ENCODE measurements at places on chromosomes 7 and 10.

DNA sequence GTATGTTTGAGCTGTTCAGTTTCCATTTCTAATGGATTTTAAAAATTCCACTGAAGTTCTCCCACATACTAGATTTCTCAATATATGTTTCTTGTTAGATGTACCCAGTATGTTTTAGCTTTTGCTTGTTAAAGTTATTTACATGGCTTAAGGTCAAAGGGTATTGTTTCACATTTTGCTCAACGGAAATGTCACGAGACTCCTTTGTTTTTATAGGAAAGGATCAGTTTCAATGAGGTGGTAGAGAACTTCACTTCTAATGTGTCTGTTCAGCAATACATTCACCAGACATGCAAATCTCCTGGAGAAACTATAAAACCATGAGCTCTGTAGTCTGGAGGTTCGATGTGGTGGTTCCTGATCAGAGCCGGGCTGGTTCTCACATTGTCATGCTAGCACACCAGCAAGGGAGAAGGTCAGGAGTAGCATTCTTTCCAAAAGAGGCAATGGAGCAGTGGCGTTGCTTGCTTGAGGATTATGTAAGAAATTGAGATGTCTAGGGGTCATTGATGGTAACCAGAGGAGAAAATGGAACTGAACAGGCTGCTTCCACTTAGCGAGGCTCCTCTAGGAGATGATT lies 114.0 kb downstream of the RAB18 start:
- DNase-seq, result no peak

DNA sequence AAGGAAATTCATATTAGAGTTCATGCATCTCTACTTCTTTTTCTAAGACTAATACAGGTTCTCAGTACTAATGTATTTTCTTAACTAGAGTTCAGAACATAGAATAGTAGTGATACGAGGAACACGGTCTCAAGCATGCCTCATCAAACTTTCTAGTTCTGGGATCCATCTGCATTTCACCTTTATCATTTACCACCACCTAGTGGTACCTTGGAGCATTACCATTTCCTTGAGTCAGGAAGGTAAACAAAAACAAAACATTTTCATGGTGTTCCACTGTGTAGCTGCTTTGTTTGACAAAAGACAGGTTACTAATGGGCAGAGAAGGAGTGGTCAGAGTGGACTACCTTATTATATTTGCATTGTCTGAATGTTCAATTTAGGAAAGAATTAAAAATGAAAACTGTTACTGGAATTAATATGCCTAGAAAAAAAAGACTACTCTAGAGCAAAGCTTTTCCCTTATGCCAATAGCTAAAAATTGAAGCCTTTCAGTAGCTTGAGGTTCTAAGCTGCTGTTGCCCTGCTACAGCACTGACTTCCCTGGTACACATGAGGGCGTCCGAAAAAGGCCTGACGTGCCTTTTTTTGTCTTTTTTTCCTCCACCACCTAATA lies 44.5 kb downstream of the STARD3NL start:
- DNase-seq, result peak; percentile 33

DNA sequence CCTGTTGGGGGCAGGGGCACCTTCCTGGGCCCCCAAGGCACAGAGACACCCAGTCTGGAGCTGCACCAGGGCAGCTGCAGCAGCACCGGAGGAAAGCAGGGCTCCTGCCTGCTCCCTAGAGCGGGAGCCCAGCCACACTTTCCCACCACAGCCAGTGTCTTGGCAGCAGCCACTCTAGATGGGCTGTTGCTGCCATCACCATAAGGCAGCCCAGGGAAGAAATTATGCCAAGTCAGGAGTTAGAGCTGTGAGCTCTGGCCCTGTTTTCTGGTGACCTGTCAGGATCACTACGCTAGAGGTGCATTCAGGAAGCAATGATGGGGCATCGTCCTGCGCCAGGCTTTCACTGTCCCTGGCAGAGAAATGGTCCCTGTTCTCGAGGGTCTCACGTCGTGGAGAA lies 38.0 kb upstream of the ZNRF2 start:
- no peak for DNase-seq

DNA sequence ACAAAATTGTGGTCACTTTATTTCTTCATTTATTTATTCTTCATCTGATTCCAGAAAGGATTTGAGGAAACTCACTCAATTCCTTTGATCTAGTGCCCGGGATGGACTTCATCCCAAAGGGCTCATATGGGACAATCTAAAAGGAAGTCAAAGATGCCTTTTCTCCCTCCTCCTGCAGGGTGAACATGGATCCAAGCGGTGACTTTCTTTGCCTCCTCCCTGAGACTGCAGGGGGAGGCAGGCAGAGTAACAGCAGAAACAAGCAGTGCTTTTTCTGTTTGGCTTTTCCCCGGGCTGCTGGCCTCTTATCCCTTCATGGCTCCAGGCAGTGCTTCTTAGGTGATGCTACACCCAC lies 10.0 kb upstream of the DNMBP start:
- DNase-seq, result no peak

DNA sequence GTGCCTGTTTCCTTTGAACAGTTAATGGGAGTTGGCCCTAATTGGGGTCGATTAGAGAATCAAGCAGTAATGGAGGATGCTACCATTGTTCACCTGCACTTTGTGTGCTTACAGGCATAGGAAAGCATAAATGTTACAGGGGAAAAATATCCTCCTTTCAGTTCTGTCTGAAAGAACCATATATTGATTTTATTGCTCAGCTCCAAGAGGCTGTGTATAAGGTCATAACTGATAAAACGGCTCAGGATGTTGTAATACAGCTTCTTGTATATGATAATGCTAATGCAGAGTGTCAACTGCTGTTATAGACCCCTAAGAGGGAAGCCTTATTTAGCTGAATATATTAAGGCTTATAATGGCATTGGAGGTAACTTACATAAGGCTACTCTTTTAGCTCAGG lies 32.9 kb upstream of the AKR1C2 start:
- DNase-seq, result no peak

DNA sequence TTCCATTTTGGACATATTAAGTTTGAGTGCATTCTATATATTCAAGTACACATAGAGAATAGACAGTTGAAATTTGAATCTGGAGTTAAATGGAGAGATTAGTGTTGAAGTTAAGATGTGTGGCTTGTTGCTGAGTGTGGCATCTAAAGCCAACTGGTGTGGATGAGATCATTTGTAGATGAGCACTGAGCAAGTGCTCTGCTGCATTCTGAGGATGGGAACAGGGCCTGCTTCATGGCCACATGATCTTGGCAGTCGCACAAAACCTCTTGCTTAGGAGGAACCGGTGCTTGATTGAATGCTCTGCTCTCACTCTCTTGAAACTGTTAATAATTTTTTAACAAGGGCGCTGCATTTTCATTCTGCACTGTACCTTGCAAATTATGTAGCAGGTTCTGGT lies 62.0 kb downstream of the EPDR1 start:
- DNase-seq, result no peak

DNA sequence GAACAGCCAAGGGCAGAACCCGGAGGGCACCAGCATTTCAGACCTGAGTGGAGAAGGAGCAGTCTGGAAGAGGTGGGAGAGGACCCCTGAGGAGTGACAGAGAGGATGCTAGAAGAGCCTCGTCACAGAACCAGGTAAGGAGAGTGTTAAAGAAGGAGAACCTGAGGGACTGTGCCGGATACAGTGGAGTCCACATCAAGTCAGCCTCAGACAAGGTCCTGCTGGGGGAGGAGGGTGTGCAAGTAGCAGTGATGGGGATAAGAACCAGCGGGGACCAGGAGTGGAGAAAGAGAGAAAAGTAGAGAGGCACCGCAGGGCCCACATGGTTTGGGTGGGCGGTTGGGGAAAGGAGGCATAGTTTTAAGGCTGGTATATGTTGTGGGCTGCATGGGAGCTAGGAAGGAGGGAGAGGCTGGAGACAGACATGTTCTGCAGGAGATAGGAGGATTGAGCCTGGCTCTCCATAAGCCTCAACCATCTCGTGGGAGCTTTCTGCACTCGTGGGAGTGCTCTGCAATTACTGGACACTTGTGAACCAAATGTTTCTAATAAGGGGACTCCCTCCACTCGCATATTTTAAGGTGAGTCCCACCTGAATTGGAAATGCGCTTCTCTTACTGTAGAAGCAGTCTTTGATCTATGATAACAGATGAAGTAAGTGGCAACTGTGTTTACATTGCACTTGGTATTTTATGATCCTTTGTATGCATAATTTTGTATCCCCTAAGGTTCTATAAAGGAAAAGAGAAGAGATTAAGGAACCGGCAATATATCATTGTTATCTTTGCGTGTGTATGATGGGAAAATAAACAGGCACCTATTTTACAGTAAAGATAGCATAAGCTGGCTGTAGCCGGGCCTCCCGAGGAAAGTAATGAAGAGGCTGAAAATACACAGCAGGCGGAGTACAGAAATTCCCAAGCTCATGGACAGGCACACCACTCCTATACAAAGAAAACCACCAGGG lies 154.8 kb downstream of the ADAM12 start:
- no peak for DNase-seq

DNA sequence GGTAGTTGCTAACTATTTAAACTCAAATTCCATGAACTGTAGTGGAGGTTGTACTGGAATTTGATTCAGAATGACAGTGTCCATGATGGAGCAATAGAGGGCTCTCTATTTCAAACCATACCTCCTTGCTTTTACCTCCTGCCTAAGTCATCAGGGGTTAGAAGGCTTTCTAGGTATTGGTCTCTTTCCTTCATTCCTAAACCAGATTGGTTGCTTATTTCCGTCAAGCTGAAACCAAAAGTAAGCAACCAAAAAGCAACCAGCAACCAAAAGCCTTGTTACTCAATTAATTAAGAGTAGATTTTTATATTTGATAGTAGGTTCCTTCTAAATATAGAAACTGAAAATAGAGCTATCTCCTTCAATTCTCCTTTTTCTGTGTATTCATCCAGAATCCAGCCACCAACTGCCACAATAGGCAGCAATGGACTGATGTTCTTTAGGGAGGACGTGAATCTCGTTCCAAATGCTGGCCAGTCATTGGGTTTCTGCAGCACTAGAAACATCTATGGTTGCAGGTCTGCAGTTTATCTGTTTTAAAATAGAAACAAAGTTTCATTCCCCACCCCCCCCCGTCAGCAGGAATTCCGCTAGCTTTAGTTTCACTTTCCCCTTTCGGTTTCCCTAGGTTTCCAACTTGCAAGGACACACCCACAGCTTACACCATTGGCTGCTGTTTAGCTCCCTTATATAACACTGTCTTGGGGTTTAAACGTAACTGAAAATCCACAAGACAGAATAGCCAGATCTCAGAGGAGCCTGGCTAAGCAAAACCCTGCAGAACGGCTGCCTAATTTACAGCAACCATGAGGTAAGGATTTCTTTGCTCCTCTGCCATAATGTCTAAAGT lies at the start of gene IFIT1:
Gene IFIT1 (plus strand): TSS at position 717 of the 850 bp plus-strand sequence. CDS start 90 bp downstream, at position 807.
- DNase-seq, result peak; percentile 60

DNA sequence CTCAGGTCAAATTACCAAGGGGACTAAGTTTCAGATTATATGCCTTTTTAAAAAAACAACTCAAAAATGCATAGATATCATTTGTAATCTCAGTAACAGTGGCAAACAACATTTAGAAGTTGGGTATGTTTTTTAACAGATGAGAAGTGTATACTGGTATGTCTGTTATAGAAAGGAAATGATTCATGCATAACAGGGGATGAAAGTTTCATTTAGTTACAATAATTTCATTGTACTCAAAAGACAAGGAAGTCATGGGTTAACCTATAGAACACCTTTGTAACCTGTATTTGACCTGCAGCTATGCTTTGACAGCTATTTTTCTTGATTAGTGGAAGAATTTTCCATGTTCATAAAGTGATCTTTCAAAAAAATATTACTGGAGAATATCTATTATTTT lies 35.4 kb upstream of the FAM133B start:
- no peak for DNase-seq

DNA sequence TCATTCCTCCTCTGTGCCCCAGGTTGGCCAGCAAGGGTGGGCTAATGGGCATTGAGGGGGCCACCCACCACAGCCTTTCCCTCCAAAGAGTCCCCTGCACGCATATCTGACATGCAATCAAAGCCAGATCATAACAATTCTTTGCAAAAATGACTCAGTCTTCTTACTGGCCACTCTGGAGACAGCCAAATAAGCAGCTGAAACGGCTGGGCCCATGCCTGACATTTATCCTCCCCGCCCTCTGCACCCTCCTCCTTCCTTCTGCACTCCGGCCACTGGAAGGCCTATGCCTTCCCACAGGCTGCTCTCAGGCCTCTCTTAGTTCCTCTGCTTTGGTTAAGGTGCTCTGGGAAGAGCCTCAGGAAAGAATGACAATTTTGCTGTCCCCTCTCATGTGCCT lies 29.2 kb upstream of the NPFFR1 start:
- no peak for DNase-seq

DNA sequence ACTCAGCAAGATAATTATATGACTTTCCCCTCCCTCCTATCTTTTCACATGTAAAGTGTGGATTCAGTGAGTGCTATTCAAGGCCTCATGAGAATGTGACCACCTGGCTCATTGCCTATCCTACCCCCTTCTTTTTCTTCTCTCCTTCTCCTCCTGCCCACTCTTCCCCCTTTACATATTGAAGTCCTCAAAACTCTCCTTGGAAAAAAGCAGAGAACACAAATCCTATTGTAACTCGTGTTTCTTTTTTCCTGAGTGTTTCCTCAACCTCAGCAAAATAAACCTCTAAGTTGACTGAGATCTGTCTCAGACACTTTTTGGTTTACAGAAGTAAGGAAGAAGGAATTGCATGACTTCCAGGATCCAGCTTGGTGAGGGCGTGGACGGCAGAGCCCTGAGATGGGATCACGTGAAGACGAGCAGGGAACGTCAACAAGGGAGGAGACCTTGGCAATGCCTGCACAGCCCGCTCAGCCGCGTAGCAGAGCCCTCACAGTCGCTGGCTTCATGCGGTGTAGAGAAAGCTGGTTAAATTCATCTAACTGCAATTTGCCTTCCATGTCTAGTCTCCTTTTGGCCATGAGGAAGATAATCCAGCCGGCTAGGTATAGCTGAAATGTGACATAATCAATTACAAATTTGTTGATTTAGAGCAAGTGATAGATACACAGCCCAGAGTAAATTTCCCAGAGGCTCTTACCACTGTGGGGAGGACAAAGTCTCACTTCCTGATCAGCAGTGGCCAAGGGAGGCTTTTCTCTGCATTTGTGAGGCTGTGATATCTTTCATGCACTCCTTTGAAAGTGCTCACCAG lies 75.7 kb downstream of the LYZL2 start:
- no peak for DNase-seq
